Activated T-cell treated with anti-CD3 and anti-CD28 coated beads for 48 hours (primary cell): ENCODE measurements at places on chromosomes 6 and 20.

GRCh38 chr6:53658992-53659391, 6.6 kb downstream of the KLHL31 start:
- no peak for DNase-seq

- peak; percentile 47 for DNase-seq
Measured at GRCh38 chr6:73704260-73704659, 8.3 kb downstream of the CD109 start.

- DNase-seq: no peak
Measured at GRCh38 chr20:53917145-53918019, 153.0 kb downstream of the BCAS1 start.

GRCh38 chr6:34044945-34045595, 100.8 kb downstream of the GRM4 start:
- no peak for DNase-seq

- no peak for DNase-seq
Measured at GRCh38 chr6:21999012-21999528, 297.8 kb downstream of the PRL start.

DNA sequence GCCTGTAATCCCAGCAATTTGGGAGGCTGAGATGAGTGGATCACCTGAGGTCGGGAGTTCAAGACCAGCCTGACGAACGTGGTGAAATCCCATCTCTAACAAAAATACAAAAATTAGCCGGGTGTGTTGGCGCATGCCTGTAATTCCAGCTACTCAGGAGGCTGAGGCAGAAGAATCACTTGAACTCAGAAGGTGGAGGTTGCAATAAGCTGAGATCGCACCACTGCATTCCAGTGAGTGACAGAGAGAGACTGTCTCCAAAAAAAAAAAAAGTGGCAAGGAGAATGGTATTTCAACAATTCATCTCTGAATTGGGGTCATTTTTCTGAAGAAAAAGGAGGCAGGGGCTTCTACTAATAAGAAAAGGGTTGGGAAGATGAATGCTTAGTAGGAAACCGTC, 111.5 kb upstream of the NHSL1 start:
- DNase-seq: no peak
